Fibroblast of upper back skin (primary cell): ENCODE measurements at places on chromosomes 16 and 17.

DNA sequence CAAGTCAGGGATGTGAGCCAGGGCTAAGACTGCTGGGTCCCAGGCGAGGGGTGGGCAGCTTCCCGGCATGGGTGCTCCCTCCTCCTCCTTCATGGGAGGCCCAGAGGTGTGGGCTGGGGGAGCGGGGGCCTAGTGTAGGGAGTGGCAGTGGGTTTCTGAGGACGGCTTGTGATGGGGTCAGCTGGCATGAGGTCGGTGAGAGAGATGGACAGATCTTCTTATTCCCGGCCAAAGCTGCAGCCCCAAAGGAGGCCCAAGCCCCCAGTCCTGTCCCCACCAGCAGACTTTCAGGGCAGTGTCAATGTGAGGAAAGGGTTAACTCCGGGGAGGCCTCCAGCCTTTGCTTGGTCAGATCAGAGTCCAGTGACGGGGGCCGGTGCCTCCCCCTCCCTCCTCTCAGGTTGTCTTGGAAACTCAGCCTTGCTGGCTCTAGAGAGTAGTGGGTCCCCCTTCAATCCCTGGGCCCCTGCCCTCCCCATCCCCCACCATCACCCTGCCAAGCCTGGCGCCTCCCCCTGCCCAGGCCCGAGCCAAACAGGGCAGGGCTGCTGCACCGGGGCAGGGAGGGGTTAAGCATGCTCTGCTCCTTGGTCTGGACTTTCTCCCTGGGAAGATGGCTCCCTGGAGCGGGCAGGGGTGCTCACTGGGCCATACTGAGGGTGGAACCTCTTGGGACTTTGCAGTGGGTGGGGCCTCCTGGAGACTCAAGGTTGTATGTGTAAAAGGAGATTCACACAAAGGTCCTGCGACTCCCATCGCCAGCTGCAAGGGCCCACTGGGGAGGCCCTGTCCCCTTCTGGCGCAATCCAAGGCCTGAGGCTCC, 12.4 kb downstream of the NAT9 start:
- no peak for DNase-seq

DNA sequence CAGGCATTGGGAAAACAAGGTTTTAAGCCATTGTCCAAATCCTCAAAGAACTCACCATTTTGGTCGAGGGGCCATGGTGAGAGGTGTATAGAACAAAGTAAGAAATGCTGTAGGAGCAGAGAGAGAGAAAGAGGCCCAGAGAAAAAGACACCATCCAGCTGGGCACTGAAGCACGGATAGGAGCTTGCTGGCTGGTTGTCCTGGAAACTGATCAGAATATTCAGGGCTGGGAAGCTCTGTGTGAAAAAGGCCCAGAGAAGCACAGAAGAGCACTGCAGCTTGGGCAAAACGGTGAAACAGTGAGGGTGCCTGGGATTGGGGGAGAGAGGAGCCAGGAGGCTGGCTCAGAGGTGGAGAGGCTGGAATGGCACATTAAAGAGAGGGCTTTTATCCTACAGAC, 16.5 kb downstream of the HS3ST3B1 start:
- no peak for DNase-seq

GRCh38 chr17:33751702-33752065, 458.6 kb upstream of the ASIC2 start:
- DNase-seq: no peak

GRCh38 chr17:80585890-80586845, 41.5 kb downstream of the RPTOR start:
- no peak for DNase-seq

DNA sequence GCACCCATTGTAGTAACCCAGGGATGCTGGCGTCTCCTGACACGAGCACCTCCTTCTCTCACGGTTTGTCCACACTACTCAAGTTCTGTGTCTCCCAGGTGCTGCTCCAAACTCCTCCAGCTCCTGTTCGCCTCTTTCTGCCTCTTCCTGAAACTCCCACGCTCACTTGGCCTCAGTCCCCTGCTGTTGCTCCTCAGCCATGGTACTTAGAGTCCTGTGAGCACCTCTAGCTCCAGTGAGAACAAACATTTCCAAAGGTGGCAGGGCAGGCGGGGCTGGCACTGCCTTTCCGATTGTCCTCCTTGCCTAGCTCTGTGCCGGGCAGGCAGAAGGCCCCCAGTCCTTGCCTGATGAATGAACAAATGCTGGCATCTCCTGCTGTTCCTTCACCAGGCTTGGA, 146.1 kb downstream of the SDK2 start:
- no peak for DNase-seq

DNA sequence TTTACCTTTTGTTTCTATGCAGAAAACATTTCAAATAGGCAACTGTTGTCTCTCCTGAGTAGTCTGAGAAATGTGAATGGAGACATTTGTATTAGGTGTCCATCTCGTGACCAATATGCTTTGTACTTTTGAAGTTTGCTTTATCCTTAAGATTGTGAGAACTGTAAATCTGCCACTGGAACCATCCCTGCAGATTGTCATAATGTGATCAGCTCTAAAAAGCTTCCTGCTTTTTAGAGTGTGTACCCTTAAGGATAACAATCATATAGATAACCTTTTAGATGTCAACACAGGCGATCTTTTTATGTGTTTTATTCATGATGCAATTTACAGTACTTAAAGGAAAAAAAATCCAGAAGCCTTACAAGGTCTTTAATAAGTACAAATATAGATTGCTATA, 63.5 kb downstream of the PRKCA start:
- DNase-seq: no peak

DNA sequence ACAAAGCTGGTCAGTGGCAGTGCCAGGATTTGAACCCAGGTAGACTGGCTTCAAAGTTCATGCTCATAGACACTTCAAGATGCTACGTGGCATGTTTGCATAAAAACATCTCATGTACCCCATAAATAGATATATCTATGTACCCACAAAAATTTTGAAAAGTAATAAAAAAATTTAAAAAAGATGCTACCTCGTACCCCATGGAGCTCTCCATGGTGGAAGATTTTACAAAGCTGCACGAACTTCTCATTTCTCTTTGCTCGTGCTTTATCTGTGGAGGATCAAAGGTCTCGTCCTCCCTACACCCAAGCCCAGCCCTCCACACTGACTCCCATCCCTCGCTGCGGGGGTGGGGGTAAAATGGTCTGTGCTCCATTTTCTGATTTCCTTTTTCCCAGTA, 135.5 kb downstream of the HAPSTR1 start:
- no peak for DNase-seq

- DNase-seq: no peak
These were observed 13.3 kb downstream of the TSPOAP1 start for GRCh38 chr17:58315281-58315711.

GRCh38 chr16:75703306-75703705, 2.0 kb upstream of the DUXB start:
- peak; percentile 8 for DNase-seq

DNA sequence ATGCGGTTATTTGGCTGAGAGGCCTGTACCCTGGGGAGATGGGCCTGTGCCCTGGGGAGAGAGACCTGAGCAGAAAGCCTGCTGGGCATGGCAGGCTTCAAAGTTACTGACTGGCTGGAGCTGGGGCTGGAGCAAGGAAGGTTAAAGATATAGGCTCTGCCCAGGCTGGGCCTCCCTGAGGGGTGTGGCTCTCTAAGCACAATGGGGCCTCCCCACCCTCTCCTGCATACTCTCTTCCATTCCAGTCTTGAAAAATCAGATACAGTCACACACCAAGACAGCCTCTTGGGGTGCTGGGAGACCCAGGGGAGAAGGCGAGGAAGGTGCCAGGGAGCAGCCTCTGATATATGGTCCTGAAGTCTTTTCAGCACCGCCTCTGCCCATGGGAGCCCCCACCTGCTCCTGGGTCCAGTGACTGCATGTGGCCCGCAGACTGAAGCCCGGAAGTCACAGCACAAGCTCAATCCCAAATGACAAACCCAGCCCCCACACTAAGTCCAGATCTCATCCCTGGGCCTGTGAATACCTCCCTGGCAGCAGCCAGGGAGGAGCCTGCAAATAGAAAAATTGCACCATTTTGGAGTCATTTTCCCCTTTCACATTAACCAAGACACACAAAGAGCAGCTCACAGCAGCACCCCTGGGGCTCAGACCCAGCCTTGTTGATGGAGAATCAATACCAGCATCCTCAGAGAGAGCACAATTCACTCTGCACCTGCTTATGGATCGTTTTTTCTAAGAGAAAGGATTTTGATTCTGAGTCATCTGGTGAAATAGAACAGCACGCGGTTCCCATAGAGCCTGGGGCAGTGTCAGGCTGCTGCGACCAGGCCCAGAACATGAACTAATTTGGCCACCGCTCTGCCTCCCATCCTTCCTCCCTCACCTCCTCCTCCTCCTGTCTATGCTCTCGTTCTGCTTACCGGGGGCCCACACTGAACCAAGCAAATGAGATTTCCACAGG, 25.6 kb upstream of the CACNG1 start:
- DNase-seq: no peak

GRCh38 chr17:19759568-19760549, 11.8 kb upstream of the ALDH3A1 start:
- DNase-seq: no peak

DNA sequence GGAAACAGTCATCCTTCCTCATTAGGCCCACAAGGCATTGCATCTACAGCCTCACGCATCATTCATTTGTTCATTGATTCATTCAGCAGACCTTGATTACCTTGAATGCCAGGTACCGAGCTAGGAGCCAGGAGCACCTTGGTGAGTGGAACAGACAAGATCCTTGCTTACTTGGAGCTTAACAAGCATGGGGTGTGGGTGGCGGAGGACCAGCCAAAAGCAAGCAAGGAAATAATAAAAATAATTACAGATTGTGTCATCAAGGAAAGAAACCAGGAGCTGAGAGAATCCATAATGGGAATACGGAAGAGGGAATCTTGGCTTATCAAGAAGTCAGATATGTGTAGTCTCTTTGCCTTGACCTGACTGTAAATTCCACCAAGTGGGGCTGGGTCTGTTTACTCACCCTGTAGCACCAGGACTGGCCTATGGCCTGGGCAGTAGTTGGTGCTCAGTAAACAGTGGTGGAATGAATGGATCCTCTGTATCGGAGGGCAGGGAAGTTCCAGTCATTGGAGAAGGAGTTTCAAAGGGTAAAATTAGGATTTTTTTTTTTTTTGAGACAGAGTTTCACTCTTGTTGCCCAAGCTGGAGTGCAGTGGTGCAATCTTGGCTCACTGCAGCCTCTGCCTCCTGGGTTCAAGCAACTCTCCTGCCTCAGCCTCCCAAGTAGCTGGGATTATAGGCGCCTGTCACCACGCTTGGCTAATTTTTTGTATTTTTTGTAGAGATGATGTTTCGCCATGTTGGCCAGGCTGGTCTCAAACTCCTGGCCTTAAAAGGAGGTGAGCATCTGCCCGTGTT, 157.7 kb downstream of the MSI2 start:
- DNase-seq: no peak

DNA sequence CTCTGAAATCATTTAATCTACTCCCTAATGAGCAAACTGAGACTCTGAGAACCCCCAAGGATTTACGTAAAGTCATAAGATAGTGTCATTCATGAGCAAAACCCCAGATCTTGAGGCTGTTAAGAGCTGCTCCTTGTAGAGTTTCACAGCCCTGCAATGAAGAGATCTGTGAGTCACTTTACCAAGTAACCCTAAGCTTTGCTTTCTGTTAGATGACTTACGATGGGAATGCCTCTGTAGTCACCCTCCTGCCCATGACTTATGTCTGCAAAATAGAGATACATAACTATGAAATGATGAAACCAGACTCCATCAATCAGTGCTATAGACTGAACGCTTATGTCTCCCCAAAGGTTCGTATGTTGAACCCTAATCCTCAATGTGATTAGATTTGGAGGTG, 117.7 kb downstream of the HS3ST3A1 start:
- DNase-seq: peak; percentile 42

DNA sequence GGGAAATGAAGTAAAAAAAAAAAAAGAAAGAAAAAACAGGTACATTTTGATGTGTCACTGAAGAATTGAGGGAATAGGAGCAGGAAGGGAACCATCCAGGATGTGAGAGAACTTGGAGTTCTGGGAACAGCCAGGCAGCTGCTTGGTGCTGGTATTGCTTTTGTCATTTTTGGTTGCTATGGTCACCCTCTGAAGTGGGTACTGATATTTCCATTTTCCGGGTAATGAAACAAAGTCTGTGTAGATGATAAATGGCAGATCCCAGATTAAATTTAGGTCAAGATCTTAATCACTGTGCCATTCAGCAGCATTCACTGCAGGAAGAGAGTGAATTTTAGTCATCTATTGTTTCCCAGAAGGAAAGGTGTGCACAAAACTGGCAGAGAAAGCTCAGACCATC, 93.6 kb downstream of the ABCA8 start:
- no peak for DNase-seq

- DNase-seq: no peak
These were observed 28.5 kb downstream of the HSD17B2 start for GRCh38 chr16:82063456-82064082.

DNA sequence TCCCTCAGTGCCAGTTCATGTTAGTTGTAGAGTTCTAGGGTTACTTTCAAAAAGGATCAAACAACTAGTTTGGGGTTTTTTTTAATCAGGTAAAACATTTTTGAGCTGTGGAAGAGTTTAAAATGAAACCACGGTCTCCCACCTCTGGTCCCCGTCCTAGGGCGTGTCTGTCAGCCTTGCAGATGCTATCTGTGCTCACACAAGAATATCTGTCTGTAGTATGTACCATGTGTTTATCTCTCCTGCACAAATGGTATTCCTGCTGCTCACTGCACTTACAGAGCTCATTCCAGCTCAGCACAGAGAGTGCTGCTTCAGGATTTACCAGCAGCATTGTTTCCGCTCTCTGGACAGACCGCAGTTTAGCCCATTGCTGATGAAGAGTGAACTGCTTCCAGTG, 38.9 kb downstream of the UBN1 start:
- no peak for DNase-seq

DNA sequence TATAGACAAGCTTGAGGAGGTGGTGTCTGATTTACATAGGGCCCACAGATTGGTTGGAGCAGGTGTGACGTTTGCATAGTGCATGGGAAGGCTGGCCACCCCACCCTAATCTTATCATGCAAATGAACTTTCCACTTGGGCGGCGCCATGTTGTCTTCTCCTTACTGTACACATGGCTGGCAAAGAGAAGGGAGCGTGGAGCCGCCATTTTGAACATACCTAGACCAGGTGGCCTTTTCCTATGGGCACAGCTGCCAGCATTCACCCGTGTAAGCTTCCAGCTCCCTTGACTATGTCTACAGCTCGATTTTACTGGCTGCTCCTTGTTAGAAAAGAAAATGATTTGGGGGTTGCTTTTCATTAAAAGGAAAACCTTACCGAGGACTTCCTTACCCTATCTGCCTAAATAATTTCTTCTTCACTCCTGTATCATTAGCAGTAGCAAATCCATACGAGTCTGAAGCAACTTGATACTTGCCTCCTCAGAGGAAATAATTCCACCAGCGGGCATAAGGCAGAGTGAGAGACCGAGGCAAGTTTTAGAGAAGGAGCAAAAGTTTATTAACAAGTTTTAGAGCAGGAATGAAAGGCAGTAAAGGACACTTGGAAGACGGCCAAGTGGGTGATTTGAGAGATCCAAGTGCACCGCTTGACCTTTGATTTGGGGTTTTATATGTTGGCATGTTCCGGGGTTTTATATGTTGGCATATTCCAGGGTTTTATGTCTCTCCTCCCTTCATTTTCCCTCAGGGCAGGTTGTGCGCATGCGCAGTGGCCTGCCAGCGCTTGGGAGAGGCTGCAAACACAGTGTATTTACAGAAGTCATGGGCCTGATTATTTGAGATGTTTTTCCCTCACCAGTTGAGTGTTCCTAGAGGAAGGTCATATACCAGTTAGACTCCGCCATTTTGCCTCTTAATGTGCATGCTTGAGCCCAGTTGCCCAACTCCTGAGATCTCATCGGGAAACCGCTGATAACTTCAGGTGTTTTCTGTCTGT, 65.7 kb downstream of the MARF1 start:
- no peak for DNase-seq

GRCh38 chr16:10847176-10847575, 28.6 kb upstream of the TVP23A start:
- no peak for DNase-seq
